Activated naive CD4-positive, alpha-beta T cell treated with anti-CD3 and anti-CD28 coated beads, Interleukin-2, amount 50 U/mL, for 72 hours (primary cell): ENCODE measurements at places on chromosomes 7 and 10. TPM values are rescaled to one million over a fixed set of nuclear protein-coding genes. Genes with fewer than 3 reads are reported as not detected.

Gene PDK4
- not detected for total RNA-seq

Gene SGMS1
- total RNA-seq: 8.1 TPM

Gene HOXA11
- total RNA-seq: not detected

Gene RELN
- total RNA-seq: not detected

Gene GSAP
- total RNA-seq: 1.2 TPM

Gene SGPL1
- total RNA-seq: 23.9 TPM

Gene TMEM229A
- total RNA-seq: not detected

Gene STX1A
- total RNA-seq: 14.0 TPM

Gene SLC13A1
- total RNA-seq: not detected

Gene IL2RA
- total RNA-seq: 531 TPM

Gene GRB10
- 2.6 TPM for total RNA-seq

Gene CABCOCO1
- not detected for total RNA-seq

Gene CTAGE4
- not detected for total RNA-seq

Gene MAGI2
- total RNA-seq: not detected

Gene PNLIPRP3
- total RNA-seq: not detected

Gene ARHGAP19
- total RNA-seq: 45.4 TPM

Gene RP9
- total RNA-seq: 12.1 TPM

Gene GHRHR
- total RNA-seq: not detected

Gene SYCE1
- not detected for total RNA-seq

Gene OR13A1
- not detected for total RNA-seq

Gene ZEB1
- total RNA-seq: 56.8 TPM

Gene OR2A1
- total RNA-seq: not detected

Gene CYP3A7
- total RNA-seq: not detected

Gene SLC18A2
- 0.06 TPM for total RNA-seq

Gene FGL2
- 0.14 TPM for total RNA-seq

Gene CPVL
- total RNA-seq: not detected

Gene HKDC1
- 0.46 TPM for total RNA-seq

Gene HMX3
- total RNA-seq: 0.20 TPM

Gene GIMAP5
- 115 TPM for total RNA-seq

Gene MASTL
- 50.7 TPM for total RNA-seq

Gene GNGT1
- total RNA-seq: not detected

Gene MXI1
- total RNA-seq: 16.2 TPM

Gene VAX1
- not detected for total RNA-seq

Gene CNPY1
- not detected for total RNA-seq

Gene DRGX
- total RNA-seq: not detected

Gene CLCN1
- 0.12 TPM for total RNA-seq

Gene HIPK2
- total RNA-seq: 12.8 TPM

Gene VSTM4
- not detected for total RNA-seq
